DMS53 (cell line): ENCODE measurements at places on chromosomes 13 and 19.

DNA sequence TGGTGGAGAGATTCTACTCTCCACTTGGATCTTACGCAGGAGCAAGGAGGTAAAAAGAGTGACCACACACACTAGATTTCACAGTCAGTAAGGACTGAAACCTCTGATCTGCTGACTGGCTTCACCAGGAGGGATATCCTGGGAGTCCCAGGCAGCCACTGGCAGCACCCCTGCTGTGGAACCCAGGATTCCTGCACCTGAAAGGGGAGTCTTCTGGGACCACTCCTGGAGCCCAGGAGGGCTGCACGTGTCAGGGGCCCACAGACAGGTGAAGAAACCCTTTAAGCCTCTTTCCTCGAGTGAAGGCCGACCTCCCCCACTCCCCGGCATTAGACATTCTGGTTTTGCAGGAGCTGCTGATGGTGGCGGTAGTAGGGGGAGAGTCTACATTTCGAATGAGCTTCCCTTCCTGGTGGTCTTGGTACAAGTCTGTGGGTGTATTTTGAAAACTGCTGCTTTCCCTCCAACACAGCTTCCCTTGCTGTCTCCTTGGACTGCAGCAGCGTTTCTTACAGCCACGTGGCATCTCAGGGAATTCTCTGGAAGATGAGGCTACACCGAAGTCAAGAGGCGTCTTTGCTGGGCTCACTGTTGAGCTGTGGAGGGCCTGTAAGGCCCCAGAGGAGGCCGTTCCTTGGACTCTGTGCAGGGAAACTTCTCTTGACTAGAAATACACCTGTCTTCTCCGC is 62.6 kb downstream of the ALOX5AP start:
- no peak for DNase-seq

- no peak for DNase-seq
Measured at GRCh38 chr19:41027273-41027967, 36.3 kb downstream of the CYP2B6 start.

- DNase-seq = no peak
Measured at GRCh38 chr19:47726467-47726866, 13.2 kb downstream of the EHD2 start.

DNA sequence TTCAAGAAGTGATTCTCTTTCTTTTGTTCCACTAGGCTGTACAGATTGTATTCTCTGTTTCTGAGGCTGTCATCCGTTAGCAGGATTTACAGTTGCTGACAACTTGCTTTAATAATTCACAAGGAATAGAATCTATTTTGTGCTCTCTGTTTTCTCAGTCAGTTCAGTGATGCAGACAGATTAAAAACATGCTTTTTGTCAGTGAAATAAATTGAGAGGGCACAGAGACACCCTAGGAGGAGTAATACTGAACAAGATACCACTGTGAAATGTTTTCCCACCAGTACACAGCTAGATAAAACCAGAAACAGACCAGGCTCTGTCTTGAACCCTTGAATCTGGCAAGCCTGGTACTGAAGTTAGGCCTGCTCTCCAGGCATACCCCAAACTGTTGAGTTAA is 58.7 kb downstream of the LACC1 start:
- no peak for DNase-seq

DNA sequence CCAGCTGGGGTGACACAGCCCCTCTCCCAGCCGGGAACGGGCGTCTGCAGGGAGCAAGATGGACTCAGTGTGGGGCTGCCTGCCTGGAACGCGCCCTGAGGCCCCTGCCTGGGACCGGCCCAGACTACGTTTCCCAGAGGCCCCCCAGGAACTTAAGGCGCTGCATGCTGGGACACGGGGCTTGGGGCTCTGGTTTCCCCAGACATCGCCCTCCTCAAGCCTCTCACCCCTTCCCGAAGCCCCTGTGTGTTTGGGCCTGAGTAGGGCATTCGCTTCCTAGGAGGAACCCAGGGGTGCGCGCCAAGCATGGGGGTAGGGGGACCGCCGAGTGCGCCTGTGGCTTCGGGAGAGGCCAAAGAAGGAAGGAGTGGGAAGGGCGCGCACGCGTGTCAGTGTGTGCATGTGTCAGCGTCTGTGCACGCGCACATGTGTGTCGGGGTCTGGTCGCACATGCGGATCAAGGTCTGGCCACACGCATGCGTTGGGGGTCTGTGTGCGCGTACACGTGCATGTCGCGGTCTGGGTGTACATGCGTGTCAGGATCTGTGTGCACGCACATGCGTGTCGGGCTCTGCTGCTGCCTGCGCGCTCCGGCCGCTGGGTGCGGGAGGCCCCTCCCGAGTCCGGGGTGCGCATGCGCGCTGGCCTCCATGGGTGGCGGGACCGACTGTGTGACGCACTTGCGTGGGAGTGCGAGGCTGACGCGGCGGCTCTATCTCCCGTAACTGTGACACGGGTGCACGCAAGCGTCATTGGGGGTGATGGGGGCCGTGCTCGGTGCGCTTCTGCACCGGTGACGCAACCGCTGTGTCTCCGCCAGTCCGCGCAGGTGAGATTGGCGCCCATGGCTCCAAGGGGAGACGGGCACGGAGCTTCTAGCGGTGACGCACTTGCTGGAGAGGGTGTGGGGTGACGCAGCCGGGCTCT is 16.2 kb downstream of the ZNF331 start:
- DNase-seq = peak; percentile 79

DNA sequence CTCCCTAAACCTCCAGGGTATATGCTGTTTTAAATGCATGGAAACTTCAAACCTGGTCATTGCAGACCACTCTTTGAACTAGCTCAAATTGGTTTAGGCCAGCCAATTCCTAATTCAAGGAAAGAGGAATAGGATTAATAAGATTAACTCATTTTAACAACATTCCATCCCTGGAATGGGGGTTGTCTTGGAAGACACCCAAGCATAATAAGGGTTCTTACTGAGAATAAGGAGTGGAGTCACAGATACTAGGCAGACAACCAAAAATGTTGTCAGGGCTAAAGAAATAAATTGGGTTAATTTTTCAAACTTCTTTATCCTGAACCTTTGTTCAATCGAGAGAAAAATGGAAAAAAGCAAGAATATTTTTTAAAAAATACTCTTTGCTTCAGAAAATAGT is 186.2 kb downstream of the PCDH9 start:
- DNase-seq = no peak

DNA sequence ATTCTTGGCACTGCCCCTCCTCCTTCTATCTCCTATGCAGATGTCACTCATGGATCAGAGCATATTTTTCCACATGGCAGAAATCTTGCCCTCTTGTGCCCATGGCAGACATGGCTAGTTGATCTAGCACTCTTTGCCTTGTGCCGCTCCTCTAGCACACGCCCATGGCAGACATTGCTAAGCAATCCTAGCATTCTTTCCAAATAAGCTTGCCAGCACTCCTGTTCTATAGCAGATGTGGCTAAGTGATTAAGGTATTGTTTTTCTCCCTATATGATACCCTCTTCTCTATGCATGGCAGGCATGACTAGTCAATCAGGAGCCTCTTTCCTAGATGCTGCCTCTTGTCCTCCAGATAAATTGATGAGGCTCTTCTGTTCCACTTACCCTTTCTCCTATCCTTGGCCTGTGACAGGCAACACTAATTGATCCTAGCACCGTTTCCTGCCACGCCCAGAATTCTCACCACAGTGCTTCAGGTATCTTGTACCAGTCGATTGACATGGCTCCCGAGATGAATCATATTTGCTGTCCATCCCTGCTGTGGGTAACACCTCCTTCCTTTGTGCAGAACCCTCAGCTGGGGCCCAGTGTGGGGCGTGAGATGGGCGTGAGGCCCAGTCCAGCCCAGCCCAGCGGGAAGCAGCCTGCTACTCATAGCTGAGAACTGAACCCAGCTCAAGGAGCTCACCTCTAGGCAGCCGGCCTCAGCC is 26.9 kb downstream of the TMED1 start:
- no peak for DNase-seq

DNA sequence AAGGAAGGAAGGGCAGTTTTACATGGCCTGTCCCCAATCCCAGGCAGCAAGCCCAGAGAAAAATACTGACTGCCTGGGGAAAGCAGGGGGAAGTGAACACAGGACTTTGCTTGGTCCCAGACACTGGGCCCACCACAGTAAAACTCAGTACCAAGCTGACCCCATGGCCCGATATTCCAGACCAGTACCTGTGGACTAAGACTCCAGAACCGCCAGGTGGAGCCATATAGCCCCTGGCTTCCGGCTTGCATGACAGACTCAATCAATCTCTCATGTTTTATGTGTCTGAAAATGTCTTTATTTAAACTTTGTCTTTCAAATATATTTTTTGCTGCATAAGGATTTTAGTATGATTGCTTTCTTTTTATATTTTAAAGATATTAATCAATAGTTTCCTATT is 767.9 kb upstream of the SLITRK6 start:
- DNase-seq = peak; percentile 1

- DNase-seq = no peak
Measured at GRCh38 chr13:78430166-78430791, 173.1 kb downstream of the POU4F1 start.

GRCh38 chr13:23323946-23324709 is 109.4 kb downstream of the SACS start:
- DNase-seq = peak; percentile 58

GRCh38 chr13:20185366-20186056 is 7.2 kb downstream of the GJB2 start:
- DNase-seq = no peak

GRCh38 chr13:112103260-112103838 is 36.4 kb downstream of the SOX1 start:
- DNase-seq = no peak

- peak; percentile 42 for DNase-seq
Measured at GRCh38 chr13:41696163-41697003, 239.0 kb downstream of the RGCC start.
